ENCODE measurements at places on chromosomes 13 and 19.

GRCh38 chr13:60798503-60798902 lies 401.5 kb downstream of the TDRD3 start:
- DNase-seq = no peak

DNA sequence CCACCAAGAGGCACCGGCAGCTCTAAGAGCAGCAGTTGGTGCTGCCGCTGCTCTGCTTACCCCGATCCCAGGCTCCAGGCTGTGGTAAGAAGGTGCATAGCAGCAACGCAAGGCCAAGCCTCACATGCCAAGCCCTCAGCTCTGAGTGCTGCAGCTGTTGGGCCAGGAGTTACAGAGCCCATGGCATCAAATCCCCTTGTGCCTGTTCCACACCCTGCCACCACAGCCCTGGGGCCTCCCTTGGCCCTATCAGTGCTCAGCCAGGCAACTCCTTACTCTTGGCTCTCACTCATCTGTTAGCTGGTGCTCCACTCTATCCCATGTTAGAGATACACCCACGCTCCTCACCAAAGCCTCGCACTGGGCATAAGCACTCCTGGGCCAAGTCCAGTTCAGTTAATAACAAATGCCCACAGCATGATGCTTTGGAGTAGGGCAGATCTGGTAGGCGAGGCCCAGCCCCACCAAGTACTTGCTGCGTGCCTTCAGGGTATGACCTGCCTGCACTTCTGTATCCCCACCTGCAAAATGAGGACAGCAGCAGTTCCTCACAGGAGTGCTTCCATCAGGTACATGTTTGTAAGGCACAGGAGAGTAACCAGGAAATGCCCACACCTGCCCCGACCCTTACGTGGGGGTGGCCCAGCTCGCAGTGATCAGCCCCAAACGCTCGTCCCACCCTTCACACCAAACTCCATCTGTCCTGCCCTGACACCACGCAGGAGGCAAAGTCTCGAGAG lies 16.2 kb downstream of the AKAP8L start:
- DNase-seq = no peak

DNA sequence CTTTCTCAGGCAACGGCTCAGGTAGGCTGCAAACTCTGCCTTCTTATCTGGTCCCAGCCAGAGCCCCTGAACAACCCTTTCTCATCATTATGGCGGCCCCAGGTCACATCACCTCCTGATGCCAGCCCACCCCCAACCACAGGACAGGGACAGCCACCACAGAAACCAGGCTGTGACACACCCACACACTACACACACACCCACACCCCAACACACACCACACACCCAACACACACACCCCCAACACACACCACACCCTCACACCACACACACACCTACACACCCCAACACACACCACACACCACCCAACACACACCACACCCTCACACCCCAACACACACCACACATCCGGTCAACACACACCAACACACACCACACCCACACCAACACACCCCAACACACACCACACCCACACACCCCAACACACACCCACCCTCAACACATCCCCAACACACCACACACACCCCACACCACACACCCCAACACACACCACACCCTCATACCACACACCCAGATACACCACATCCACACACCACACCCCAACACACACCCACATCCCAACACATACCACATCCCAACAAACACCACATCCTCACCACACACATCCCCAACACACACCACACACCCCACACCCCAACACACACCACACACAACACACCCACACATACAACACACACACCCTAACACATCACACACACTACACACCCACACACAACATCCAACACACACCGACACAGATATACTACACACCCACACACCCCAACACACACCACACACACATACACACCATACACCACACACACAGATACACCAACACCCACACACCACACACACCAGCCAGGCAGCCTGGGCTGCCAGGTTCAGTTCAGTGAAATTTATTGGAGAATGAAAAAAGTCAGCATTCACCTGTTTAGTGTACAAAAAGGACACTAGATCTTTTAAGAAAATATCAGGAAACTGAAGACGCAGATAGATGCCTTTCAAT lies 4.2 kb upstream of the ISYNA1 start:
- DNase-seq = no peak

DNA sequence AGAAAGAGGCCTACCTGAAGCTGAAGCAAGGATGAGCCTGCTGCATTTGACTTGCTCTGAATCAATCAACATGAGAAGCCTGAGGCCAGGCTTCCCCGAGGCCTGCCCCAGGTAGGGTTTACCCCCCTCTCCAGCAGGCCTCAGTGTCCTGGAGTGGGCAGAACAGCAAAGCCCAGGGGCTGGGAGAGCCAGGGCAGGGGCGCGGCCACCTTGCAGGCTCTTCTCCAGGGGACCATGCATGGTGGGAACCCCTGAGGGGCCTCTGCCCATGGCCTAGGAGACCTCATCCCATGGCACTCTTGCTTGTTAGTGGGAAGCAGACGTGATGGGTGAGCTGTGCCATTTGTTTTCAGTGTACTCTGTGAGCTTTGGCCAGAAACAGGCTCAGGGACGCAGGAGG lies 19.9 kb upstream of the LRP3 start:
- no peak for DNase-seq

GRCh38 chr13:43364210-43365038 lies 341.0 kb downstream of the DNAJC15 start:
- no peak for DNase-seq

GRCh38 chr13:88895261-88895941 lies 1224.2 kb downstream of the SLITRK5 start:
- DNase-seq = no peak

- no peak for DNase-seq
Measured at GRCh38 chr13:70432276-70432805, 324.1 kb upstream of the KLHL1 start.

DNA sequence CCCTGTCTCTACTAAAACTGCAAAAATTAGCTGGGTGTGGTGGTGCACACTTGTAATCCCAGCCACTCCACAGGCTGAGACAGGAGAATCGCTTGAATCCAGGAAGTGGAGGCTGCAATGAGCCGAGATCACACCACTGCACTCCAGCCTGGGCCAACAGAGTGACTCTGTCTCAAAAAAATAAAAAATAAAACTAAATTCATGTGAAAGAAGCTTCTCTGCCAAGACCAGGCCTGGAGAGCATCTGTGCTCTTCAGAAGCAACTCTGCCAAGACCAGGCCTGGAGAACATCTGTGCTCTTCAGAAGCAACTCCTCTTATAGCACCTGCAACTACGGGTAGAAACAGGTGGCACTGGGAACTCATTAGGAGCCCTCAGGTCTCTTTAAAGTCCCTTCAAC lies 37.7 kb downstream of the CRYL1 start:
- no peak for DNase-seq

GRCh38 chr19:11551603-11552235 lies 7.3 kb downstream of the ELOF1 start:
- no peak for DNase-seq

GRCh38 chr13:29109987-29110386 lies 289.8 kb downstream of the MTUS2 start:
- DNase-seq = no peak

DNA sequence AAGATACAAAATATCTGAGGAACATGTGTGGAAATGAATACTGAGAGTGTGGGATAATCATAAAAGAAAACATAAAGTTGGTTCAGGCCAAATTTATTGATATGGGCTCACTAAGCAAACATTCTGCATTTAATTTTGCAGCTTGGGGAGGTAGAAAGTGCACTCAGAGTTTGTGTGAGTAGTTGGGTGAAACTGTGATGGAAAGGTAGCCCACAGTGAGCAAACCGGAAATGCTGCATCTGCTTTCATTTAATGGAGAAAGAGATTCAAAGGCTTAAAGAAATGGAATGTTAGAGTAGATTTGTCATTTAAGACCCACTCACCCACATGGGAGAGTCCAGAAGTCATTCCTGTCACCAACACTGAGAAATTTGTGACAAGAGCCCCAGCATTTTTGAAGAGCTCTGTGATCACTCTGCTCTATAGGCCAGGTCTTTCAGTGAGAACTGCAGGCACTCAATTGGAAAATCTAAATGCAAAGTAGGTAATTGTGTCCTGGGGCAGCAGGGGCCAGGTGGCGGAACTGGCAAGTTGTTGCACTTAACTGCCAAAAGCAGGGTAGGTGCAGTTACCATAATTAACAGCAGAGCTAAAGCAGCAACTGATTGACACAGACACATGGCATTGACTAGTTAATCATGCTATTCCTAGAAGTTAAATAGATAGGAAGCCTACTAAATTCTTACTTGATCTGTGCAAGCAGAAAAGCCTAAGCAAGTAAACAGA lies 1228.3 kb upstream of the PCDH20 start:
- DNase-seq = no peak

GRCh38 chr13:48386816-48387215 lies 26.1 kb downstream of the LPAR6 start:
- DNase-seq = no peak

GRCh38 chr19:50384685-50385535 lies 763 bp downstream of the POLD1 start:
- DNase-seq = no peak

GRCh38 chr13:71089056-71089455 lies 777.9 kb downstream of the DACH1 start:
- no peak for DNase-seq

- peak; percentile 73 for DNase-seq
Measured at GRCh38 chr19:45693106-45693788, 781 bp downstream of the QPCTL start.

DNA sequence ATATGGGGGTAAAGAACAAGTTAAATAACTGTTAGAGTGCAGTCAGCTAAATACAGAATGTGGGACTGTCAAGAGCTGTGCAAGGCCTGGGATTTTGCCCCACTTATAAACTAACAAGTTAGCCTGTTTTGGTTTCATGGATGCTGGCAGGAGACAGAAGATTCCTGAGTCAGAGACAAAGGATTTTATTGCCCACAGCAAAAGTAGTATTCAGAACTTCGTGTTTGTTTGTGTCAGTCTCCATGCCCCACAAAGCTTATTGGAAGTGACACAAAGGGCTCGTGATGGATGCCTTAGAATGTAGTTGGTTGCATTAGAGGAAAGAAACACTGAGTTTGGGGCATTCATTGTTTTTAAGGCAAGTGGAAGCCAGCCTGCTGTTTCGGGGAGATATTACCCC lies 22.2 kb upstream of the SPRYD7 start:
- DNase-seq = no peak

DNA sequence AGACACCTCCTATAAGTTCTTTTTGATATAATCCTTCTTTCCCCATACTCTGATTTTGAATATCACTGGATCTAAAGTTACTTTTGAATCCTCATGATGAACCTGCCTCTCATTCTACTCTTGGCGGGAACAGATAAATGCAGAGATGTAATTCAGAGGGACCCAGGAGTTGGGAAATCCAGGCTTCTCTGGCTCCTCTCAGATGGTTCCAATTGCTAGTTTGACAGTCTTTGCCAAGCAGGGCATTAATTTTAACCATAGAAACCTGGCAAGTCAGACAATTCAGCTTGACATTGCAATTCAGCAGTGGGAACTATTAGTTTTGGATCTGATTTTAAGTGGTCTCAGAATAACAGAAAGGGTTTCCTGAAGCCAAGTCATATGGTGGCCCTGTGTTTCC lies 67.3 kb upstream of the KLF12 start:
- no peak for DNase-seq

GRCh38 chr13:29457299-29457698 lies 138.2 kb downstream of the SLC7A1 start:
- no peak for DNase-seq

DNA sequence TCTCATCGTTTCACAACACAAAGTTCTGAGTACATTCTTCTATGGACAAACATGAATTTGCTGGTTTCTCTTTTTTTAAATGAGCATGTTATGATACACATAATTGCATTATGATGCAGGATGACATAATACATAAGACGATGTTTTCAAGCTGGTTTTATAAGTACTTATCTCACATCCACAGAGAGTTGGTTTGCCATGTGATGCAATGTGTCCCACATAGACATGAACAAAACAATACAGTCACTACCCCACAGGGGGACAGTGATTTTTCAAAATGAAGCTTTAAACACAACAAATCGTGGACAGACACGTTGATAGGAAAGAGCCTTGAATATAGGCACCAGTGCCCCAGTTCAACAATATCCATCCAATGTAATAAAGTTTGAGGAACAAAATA lies 447.1 kb downstream of the KLF12 start:
- DNase-seq = no peak

DNA sequence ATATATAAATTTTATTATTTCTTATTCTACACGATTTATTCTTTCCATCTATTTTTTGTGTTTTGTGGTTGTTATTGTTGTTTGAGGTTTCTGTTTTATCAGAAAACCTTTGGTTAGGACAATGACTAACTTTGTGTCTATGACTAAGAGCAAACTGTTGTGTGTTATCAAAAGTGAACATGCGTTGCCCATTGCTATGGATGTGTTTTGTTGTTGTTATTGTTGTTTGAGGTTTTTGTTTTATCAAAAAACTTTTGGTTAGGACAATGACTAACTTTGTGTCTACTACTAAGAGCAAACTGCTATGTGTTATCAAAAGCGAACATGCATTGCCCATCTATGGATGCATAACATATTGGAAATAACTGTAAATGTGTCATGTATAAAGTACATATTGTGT lies 692.3 kb downstream of the SLITRK1 start:
- DNase-seq = no peak

- no peak for DNase-seq
Measured at GRCh38 chr13:114313061-114313860, 1.0 kb upstream of the CHAMP1 start.

DNA sequence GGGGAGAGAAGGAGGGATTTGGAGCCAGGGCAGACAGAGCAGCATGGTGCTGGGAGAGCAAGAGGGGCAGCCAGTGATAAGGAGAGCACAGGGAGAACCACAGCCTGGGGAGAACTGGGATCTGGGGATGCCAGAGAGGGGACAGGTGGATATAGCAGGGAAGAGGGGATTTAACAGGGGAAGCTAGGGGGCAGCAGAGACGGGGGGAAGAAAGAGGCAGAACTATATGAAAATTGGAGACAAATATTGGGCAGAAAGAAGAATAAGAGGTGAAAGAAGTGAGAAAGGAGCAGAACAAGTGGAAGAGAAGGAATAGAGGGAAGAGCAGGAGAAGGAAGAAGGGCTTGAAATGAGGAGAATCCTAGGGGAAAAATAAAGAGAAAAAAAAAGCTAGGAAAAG lies 6.5 kb upstream of the ZNF528 start:
- no peak for DNase-seq

DNA sequence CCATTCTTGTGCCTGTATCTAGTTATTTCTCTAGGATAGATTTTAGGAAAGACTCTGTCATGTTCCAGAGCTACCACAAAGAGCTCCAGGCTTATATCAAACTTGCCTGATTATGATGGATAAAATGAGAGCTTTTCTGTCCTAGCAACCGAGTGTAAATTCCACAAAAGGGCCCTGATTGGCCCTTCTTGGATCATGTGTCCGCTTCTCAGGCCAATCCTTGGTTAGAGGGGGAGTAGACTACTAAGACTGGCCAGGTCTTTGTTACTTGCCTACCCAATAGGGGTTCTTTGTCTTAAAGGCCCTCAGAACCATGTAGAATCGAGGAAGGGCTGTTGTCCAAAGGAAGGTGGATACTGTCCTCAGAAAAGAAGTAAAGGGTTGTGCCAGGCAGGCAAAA lies 2.4 kb downstream of the DHX34 start:
- DNase-seq = no peak
